Retinal pigment epithelial cell (primary cell): ENCODE measurements at places on chromosomes 16 and 17.
A peak's percentile ranks its signal among the peaks of the same experiment; 100 is the strongest.

DNA sequence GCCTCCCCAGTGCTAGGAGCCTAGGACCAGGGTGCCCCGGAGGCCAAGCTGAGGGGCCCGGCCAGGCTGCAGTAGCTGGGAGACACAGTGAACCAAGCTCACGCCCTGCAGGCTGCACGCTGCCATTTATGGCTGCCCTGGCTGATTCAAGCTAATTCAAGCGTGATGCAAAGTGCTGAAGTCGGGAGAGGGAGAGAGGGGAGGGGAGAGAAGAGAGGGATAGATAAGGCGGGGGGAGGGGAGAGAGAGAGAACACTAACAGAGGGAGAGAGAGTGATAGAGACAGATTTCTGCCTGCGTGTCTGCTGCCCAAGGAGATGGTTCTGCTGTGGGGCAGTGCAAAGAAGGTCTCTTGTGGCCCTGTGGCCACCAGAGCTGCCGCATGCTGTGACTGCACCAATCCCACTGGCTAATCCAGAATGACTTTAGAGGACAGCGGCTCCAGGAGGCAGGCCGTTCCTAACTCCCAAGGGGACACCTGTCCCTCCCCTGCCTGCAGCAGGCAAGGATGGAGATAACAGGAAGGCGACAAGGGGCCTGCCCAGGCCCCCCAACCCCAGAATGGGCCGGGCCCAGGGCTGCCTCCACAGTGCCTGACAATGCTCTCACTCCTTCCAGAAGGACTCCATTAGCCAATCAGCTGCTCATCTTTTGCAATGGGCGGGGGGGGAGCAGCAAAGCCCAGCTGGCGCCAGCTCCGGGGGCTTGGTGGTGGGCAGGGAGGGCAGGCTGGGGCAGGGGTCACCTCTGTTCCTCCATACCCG lies 12.9 kb downstream of the MXRA7 start:
- no peak for DNase-seq

DNA sequence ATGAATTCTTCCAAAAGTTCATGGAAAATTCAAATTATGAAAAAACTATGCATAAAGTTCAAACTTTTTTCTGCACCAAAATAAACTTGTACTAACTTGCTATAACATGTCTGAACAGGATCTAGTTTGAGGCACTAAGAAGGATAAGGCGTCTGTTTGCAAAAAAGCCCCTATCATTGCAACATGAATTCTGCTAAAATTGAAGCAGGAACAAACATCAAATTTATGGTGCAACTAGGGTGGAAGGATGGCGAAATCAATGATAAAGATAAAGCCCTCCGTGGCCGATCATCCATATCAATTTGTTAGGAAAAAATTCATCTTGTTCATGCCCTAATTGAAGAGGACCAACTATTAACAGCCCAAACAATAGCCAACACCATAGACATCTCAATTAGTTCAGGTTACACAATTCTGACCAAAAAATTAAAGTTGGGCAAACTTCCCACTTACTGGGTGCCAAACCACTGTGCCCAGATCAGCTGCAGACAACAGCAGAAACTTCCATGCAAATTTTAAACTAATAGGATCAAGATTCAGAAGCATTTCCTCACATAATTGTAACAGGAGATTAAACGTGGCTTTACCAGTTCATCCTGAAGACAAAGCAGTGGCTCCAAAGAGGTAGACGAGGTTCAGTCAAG lies 12.9 kb downstream of the IL21R start:
- no peak for DNase-seq

DNA sequence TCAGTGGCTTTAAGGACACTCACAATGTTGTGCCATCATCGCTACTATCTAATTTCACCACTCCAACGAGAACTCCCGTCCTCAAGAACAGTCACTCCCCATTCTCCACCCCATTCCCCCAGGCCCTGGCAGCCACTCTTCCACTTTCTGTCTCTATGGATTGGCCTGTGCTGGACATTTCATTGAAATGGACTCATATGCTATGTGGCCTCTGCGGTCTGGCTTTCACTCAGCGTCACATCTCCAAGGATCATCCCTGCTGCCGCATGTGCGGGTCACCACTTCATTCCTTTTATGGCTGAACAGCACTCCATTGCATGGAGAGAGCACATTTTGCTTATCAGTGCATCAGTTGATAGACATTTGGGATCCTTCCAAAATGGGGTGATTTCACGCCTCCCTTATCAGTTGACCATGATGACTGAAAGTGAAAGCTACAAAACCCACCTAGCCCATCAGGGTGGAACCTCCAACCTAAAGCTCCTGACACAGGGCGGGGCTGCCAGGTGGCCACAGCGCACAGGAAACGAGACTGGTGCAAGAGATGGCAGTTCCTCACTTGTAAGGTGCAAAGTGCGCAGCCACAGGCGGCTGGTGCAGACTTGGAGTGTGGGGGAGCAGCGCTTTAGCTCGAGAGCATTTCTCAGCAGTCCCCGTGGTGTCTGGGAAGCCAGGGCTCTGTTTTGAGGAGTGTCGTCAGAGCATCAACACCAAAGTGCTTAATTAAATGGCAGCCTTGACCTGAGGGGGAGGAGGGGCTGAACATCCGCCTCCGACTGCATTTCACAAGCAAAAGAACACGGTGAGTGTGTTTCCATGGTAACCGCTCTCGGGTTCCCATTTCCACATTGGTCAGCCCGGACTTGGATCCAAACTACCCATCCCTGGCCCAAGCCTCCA lies 23.8 kb downstream of the COTL1 start:
- no peak for DNase-seq

DNA sequence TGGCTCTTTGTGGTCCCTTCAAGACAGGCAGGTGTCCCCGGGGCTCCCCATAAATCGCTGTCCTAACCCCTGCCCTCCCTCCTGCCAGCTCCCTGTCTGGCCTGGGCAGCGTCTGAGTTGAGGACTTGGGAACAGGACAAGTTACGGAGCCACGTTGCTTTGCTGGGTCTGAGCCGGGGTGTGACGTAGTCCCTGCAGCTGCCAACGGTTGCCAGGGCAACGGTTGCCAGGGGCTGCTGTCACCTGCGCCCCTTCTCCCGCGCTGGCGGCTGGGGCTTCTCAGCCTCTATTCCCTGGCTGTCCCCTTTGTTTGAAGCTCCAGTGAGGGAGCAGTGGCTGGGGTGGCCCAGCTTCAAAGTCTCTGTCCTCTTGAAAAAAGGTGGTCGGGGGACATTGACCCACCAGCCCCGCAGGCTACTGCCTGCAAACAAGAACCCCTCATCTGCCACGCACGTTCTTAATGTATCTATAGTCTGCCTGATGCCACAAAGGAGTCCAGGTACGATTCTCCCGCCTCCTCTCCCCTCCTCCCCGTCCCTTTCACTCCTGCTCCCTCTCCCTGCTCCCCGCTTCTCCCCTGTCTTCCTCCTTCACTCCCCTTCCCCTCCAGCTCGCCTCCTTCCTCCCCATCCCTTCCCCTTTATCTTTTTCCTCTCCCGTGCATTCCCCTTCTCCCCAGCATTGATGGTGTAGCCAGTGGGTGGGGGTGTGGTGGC lies 10.9 kb downstream of the ADGRG1 start:
- DNase-seq = no peak

GRCh38 chr17:8741771-8742170 lies 2.9 kb downstream of the CCDC42 start:
- DNase-seq = no peak

DNA sequence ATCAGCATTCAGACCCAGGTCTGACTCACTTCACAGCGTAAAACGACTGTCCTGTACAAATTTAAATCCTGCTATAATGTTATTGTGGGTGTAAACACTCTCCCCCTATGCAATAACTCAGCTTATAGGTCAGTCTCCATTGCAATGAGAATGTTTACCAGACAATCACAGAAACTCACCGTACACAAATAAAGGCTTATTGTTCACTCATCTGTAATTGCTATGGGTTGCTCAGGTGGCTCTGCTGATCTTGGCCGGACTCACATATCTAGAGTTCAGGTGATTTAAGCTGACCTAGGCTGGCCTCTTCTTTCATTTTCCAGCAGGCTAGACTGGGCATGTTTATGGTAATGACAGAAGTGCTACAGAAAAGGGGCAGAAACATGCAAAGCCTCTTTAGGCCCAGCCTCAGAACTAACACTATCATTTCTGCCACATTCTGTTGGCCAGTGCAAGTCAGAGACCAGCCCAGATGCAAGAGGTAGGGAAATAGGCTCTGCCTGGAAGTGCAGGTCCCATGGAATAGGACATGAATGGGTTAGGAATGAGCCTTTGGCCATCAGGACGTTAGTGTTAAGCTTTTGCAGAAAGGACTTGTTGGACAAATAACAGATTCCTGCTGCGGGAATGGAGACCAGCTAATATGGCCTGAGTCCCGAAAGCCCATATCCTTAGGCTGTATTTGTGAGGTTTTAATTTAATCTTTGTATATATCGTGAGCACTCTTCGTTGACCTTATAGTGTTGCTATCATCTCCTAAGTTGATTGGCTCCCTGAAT lies 44.0 kb downstream of the HLF start:
- DNase-seq = no peak

- no peak for DNase-seq
Observed at GRCh38 chr17:58302171-58302918, 21.6 kb upstream of the MPO start.

DNA sequence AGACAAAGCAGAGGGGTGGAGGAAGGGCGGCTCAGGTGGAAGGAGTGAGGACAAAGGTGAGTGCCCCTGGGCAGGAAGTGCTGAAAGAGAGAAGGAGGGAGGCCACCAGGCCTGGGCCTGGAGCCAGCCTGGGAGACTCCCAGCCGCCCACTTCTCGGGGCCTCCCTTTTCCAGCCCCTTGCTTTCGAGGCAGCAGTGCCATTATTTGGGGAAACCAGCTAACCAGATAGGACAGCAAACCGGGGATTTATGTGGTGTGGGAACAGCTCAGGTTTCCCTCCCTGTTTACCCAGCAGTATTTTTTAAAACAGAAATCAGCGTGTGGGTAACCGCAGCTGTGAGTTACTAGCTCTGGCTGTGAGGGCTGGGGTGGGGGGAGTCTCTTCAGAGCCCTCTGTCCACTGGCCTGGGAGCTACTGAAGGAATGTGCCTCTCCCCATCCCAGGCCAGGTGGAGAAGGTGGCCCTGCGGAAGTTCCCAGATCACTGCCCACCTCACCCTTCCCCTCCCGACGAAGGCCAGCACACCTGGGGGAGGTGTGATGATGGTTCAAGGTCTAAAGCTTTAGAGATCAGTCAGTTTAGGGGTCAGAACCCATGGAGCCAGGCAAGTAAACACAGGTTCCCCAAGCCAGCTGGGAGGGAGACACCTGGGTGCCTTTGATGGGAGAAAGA lies 8.4 kb upstream of the MEOX1 start:
- DNase-seq = no peak

GRCh38 chr16:65202461-65202860 lies 80.6 kb upstream of the CDH11 start:
- DNase-seq = no peak

- no peak for DNase-seq
Observed at GRCh38 chr17:75611851-75612429, 21.3 kb upstream of the SMIM5 start.

DNA sequence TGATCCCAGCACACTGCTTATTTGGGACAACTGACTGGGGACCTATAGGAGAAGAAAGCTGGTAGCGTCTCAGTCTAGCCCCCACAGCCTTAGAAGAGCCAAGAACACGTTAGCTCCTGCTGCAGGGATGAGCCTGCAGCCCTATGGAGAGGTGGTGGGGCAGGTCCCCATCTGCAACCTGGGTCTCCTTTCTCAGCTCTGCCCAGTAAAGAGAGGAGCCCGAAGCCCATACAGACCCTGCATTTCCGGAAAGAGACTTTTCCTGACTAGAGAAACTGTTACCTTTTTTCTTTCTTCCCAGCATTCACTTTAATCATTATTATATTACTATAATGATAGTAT lies 788 bp downstream of the METTL22 start:
- no peak for DNase-seq

GRCh38 chr17:27348196-27348595 lies 54.3 kb downstream of the WSB1 start:
- no peak for DNase-seq

- DNase-seq = no peak
Observed at GRCh38 chr16:873243-873661, 72.7 kb upstream of the GNG13 start.

- no peak for DNase-seq
Observed at GRCh38 chr17:79081571-79082276, 7.1 kb downstream of the ENGASE start.

GRCh38 chr16:12800817-12801216 lies 2.9 kb downstream of the CPPED1 start:
- no peak for DNase-seq

GRCh38 chr17:29959658-29960337 lies 18.4 kb downstream of the EFCAB5 start:
- DNase-seq = no peak

- DNase-seq = peak; percentile 61
Observed at GRCh38 chr16:70476272-70477020, 22.1 kb downstream of the FCSK start.

DNA sequence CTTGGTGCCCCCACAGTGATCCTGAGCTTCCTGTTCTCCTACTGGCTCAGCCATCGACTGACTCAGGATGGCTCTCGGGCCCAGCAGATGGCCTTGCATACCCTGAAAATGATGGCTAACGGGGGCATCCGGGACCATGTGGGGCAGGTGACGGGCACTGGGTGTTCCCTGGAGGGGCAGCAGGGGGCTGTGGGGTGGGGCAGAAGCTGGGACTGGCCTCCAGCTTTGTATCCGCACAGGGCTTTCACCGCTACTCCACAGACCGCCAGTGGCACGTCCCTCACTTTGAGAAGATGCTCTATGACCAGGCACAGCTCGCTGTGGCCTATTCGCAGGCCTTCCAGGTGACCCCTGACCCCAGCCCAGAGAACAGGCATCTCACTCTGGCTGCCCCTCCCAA lies 3.0 kb downstream of the SPATA20 start:
- no peak for DNase-seq

DNA sequence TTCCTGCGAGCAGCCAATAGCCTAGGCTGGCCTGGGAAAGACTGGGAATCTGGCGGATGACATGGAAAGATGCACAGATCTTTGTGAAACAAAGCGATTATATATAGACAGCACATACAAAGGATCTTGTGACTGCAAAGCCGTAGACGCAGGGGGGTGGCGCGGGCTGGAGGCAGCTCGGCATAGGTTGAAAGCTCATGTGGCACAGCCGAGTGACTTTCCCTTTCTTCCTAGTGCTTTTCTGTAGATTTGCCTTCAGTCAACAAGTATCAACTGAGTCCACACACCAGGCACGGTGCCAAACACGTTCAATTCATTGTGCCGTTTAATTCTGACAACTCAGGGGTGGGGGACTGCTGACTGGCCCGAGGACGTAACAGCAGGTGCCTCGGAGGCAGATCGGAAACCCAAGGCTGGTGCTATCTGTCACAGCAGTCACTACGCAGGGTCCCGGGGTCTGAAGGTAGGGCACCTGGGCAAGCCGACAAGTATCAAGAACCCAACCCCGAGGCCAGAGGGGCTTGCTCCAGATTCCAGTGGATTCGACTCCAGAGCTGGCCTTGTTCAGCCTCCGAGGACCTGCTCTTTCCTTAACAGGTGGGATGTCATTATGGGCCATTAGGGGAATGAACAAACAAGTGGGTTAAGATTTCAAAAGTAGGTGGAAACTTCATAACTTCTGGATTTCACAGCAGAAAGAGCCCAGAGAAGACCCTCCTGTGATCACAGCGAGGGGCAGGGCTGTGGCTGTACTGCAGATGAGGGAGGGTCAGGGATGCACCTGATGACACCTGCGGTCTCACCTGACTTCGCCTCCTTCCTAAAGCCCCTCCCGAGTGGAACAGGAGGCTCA lies 5.9 kb downstream of the PAM16 start:
- DNase-seq = peak; percentile 67
